IPS DF 6.9 (cell line): ENCODE measurements at places on chromosomes 4 and X.
A peak's percentile ranks its signal among the peaks of the same experiment; 100 is the strongest.

DNA sequence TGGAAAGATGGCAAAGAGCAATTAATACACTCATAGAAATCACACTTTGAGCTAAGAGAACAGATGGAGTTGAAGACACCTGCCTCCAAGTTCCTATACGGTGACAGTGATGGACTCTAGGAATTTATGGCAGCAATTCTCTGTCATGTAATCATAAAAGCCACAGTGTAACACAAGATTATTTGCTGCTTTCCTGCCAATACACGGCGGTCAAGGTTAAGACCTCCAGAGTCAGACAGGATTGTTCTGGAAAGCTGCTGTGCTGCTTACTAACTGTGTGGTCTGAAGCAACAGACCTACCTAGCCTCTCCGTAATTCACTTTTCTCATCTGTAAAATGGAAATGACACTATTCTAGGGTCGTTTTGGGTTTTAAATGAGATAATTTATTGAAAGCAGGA lies 14.6 kb upstream of the KIT start:
- DNase-seq, result no peak

DNA sequence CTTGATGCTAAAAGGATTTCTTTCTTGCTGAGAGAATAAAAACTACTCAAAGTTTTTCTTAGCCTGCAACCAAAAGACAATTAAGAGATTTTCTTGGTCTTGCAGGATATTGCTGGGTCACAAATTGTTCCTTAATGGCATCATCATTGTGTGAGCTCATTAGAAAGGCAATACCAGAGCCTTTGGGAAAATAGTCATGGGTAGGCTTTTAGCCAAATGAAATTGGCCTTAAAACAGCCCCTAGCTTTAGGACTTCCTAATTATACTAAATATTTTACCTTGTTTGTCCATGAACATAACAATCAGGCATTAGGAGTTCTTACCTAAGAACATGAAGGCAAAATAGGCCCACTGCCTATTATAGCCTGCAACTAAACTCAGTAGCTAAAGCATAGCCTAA lies 10.4 kb upstream of the FAM13A start:
- DNase-seq, result no peak

DNA sequence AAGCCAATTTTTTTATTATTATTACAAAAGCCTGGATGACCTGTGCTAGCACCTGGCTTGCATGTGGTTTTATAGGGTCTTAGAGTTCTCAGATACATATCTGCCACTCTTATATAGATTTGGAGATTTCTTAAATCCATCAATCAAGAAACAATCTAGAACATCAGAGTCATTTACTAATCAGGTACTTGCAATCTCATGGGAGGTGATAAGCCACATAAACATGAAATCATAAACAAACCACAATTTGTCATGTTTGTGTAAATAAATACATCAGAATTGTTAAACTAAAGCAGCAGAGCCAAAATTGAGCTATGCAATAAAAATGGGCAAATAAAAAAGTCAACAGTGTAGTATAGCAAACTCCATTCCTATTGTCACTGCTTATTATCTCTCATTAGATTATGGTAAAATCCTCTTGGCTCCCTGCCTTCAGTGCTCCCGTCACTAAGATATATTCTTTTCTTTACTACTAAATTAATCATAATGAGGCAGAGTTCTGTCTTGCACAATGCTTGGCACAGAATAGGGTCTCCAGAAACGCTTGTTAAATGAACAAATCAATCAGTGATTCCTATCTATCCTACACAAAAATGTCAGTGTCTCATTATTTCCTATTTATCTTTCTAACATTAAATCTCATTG lies 108.7 kb upstream of the TTC29 start:
- no peak for DNase-seq

DNA sequence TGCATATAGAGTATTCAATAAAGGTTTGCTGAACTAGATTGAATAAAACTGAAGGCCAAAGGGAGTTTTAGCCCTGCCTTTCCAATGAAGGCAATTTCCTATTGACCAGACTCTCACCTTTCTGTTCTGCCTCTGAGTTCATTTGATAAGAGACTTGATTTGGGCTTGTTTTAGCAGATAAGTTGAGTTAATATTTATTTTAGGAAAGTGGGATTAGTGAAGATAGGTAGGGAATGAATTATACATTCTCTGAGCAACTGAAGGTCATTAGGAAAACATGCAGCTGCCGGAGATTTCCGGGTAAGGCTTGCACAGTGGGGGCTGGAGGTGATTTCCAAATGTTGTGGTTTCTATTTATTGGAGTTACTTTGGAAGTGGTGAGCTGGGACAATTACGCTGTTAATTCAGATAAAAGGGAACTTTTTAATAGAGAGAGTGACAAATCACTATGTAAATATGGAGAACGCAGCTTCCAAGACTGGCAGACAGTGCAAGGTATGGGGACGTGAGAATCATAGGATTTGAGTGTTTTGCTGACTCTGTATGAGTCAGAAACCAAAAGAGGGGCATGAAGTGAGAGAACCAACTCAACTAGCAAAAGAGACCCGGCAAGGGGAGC lies 553.6 kb upstream of the BOD1L1 start:
- DNase-seq, result no peak

DNA sequence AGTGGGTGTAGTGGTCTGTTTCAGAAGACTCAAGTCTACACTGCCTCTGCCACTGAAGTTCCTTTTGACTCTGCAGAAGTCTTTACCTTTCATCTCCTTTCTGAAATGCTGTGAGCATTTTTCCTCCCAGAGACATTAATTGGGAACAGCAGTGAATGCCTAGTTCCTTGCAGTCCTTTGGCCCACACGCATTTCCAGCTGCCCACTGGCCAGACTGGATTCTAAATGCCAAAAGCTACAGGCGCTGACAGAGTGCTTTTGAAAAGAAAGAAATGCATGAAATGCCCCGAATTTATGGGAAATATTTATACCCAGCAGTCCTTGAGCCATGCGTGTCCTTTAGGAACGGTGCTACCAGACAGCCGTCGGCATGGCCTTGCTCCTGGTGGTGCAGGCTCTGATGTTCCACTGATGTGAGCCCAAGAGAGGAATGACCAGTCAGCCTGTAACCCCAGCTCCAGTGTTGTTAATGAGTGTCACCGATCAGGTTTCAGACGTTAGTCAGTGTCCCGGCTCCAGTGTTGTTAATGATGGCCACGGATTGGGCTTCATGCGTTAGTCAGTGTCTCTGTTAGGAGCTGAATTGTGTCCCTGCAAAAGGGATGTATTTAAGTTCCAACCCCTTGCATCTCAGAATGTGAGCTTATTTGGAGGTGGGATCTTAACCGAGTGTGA lies 132.6 kb downstream of the TBL1X start:
- DNase-seq, result no peak

DNA sequence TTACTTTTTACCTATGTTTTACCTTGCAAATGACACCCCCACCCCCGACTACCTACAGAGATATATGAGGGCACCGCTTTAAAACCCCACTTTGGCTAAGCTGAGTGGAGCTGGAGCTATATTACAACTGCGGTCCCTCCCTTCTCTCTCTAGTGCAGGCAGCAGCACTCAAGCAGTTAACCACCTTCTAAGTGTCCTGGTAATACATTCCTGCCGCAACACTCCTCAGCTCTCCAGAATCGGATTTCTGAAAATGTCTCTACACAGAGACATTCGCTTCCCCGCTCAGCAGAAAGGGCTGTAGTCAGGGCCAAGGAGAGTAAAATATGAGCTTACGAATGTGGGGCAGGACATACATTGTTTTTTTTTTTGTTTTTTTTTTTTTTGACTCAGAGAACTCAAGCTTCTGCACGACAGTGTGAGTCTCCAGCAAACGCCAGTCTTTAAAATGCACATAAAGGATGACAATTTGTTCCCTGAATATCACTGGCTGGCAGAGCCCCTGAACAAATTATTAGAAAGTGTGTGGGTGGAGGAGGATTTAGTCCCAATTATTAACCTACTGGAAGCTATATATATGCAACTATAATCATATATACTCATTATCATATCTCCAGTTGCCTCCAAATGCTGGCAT lies 287.0 kb upstream of the TET2 start:
- DNase-seq, result no peak

DNA sequence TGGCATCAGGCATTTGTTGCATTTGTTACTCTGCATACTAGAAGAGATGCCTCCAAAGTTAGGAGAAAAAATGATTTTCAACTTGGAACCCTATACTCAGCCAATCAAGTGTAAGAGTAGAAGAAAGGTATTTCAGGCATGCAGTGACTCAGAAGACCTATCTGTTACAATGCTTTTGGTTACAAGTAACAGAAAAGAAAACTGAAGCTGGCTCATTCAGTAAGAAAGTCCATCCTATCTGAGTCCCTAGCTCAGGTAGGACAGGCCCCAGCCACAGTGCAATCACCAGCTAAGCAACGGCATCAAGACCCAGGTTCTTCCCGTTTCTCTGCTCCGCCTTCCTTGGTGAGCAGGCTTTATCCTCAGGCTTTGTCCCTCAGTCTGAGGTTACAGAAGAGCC lies 23.3 kb downstream of the MECP2 start:
- no peak for DNase-seq

GRCh38 chr4:35539404-35540055 lies 704.8 kb downstream of the ARAP2 start:
- DNase-seq, result no peak

GRCh38 chrX:138748480-138748879 lies 37.0 kb upstream of the FGF13 start:
- no peak for DNase-seq

- no peak for DNase-seq
Observed at GRCh38 chr4:155479835-155480234, 103.1 kb upstream of the MAP9 start.

DNA sequence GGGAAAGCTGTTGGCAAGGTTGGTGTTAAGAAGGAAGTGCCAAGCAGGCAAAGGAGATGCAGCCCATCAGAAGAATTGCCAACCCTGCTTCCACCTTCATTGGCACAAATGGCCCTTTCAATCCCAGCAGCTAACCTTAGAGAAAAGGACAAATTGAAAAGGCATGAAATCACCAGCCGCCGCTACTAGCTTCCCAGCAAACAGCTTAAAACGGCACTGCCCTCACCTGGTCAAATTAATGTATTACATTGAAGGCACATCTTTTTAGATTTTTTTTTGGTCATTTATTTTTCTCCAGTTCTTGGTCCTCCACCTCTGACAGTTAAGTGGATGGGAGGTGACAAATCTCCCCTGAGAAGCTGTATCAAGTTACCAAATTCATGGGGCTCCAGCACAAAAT lies 51.0 kb upstream of the NHSL2 start:
- no peak for DNase-seq

GRCh38 chr4:153639833-153640802 lies 44.0 kb upstream of the TLR2 start:
- no peak for DNase-seq

GRCh38 chrX:10903523-10903922 lies 207.6 kb upstream of the HCCS start:
- no peak for DNase-seq

DNA sequence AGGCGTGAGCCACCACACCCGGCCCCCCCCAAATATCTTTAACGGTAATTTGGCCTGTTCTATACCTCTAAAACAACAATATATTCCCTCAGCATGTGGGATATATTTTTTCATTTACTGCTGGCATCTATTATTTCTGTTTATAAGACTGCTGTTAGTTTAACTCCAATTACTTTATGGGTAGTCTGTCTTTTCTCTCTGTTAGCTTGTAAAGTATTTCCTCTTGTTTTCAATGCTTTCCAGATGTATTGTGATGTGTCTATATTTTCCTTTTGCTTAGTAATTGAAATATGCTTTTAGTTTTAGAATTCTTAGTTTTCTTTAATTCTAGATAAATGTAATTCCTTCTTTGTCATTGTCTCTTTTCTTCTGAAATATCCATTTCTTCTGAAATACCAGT lies 445.8 kb downstream of the ANKRD50 start:
- no peak for DNase-seq

GRCh38 chr4:124390861-124391260 lies 321.7 kb downstream of the ANKRD50 start:
- no peak for DNase-seq

DNA sequence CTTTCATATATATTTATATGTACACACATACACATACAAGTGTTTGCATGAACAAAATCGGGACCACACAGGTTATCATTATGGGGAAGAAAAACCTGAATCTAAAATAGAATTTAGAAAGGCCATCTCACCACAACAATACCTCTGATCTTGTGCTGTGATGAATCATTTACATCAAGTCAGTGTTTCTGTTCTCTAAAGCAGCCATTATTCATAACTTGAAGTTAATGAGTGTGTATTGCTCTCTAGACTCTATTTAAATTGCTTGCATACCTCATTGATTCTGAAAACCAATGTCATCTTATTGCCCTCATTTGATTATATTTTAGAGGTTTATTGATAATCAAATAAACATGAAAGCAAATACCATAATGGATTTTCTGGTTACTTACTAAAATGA lies 71.6 kb downstream of the FAM114A1 start:
- no peak for DNase-seq

- no peak for DNase-seq
Observed at GRCh38 chrX:75096331-75096730, 59.8 kb downstream of the ABCB7 start.

GRCh38 chr4:164252286-164252685 lies 501.6 kb upstream of the SMIM31 start:
- DNase-seq, result peak; percentile 25

GRCh38 chr4:182931691-182932345 lies 14.6 kb upstream of the DCTD start:
- DNase-seq, result no peak

- peak; percentile 35 for DNase-seq
Observed at GRCh38 chr4:42865572-42866189, 26.8 kb upstream of the GRXCR1 start.

DNA sequence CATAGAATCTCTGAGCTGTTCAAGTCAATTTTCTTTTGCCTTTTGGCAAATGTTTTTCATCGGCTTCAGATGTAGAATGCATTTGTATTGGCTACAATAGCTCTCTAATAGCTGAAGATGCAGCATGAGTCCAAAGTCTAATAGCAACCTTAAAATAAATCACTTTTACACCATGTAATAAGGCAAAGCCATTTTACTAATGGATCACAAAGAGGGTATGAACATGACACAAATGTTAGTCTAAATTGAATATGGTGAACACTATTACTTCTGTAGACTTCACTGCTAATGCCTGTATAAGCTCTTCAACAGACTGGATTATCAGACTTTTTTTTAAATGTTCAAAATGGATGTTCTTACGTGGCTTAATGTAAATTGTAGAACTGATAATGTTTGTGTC lies 645.3 kb downstream of the TLL1 start:
- DNase-seq, result no peak

GRCh38 chr4:148118633-148119032 lies 323.6 kb downstream of the NR3C2 start:
- no peak for DNase-seq

DNA sequence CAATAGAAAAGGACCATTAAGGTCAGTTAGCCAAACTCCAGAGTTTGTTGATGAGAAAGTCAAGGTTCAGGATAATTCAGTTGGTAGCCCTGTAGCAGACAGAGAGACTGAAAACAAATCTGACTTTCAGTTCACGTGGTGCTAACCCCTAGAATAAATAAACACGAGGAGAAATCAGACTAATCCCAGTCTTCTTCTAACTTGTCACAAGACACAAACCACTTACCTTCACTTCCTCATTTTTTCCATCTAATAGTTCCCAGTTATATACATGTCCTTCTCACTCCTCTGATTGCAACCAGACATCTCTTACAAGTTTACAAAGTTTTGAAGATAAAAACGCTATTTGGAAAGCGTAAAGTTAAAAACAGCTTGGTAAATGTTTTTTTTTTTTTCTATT lies 7.7 kb downstream of the TLR7 start:
- DNase-seq, result no peak
